ENCODE measurements at places on chromosomes 7 and 10.

- DNase-seq: no peak
These were observed 32.4 kb downstream of the SPDYE6 start for GRCh38 chr7:102323914-102324195.

DNA sequence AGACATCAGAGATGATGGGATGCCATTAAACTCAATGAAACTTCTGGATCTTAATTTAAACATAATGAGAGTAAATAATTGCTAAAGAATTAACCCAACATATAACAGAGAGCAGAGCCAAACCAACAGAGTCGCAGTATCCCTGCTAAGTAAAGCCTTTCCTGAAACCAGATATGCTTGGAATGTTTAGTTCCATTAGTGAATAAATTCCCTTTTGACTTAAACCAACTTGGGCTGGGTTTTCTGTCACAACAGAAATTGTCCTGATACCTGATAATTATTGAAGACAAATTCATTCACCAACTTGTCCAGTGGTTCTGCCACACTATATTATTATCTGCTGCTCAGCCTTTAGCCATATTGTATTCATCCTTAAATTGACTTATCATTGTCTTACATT lies 286.7 kb downstream of the FZD1 start:
- no peak for DNase-seq

DNA sequence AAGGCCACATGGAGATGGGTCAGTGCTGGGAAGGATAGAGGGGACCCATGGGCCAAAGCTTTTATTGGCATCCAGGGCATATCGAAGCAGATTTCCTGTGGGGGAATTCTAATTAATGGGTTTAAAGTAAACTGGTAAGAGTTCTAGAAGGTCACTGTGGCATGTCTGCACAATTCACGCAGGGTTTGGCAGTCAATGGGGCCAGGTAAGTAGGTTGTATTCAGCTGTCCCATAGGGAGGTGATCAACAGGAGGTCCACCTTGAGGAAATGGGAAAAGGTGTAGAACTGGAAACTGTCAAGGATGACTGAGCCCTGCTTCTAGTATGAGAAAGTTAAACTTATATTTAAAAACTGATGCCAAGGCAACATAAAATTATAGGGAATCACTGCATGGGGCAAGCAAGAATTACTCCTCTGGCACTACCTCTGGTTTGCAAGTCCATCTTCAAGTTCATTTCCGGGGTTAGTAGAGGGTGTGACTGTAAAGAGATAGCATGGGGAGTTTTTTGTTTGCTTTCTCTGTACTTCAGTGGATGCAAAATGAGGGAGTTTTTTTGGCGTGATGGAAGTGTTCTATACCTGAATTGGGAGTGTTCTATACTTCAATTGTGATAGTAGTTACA lies 22.5 kb downstream of the TBC1D12 start:
- no peak for DNase-seq

- DNase-seq: no peak
These were observed 4.5 kb upstream of the GATA3 start for GRCh38 chr10:8049865-8050555.

- no peak for DNase-seq
These were observed 50.3 kb upstream of the CXCL12 start for GRCh38 chr10:44435196-44435595.

GRCh38 chr10:102613785-102614184 lies 30.5 kb upstream of the TRIM8 start:
- no peak for DNase-seq

DNA sequence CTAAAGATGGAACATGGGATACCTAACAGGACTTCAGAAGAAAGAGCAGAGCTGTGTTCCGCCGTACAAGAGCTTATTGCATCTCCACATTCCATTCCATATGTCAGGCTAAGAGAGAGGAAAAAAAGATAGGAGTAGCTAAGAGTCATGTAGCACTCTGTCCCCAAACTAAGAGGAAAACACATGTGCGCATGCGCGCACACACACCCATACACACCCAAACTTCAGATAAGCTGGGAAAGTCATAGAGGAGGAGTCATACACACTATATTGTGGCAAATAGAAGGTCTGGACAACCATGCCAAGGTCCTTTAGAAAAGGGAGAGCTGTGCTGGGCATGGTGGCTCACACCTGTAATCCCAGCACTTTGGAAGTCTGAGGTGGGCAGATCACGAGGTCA lies 132.4 kb downstream of the RAB11FIP2 start:
- DNase-seq: no peak

GRCh38 chr10:5402798-5403197 lies 1.8 kb downstream of the TUBAL3 start:
- no peak for DNase-seq

- DNase-seq: no peak
These were observed 47.4 kb downstream of the IGF2BP3 start for GRCh38 chr7:23422909-23423308.

DNA sequence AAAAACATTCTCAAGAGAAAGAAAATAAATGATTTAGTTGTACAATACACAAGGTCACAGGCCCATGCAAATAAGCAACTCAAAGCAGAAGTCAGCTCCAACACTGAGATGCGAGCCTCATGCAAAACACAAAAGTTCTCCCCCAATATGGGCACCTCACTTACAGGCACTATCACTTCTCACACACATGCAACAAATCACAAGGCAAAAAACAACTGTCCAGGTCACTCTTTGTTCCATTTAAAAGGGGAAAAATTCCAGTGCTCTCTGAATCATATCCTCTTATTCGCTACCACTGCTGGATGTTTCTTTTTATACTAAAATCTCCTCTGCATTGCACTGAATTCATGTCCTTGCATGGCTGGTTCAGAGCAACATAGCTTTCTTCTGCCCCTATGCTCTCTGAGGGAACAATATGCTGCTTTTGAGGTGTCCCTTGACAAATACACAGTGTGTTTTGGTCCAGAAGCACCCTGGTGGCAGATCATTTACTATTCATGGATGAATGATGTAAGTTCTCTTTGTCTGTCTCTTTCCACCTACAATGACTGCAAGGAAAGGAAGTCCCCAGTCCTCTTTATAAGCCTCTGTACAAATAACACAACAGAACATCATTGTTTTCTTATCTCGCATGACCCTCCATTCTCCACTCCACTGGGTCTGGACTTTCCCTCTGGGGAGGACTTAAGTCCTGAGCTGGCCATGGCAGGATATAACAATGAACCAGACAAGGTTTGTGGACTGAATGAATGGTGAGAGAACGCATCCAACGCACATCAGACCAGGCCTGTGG lies 85.4 kb upstream of the GSDME start:
- no peak for DNase-seq

GRCh38 chr10:13206546-13207443 lies 27.4 kb downstream of the UCMA start:
- no peak for DNase-seq

GRCh38 chr7:137169282-137169698 lies 174.2 kb downstream of the PTN start:
- no peak for DNase-seq
